ENCODE measurements at places on chromosomes 11 and 22. TPM values are rescaled to one million over a fixed set of nuclear protein-coding genes. Genes with fewer than 3 reads are reported as not detected.

Gene AHNAK
- polyA plus RNA-seq = 107 TPM

Gene TECTA
- polyA plus RNA-seq = not detected

Gene ACTN3
- not detected for polyA plus RNA-seq

Gene SVIP
- polyA plus RNA-seq = 38.2 TPM

Gene RNF121
- polyA plus RNA-seq = 13.6 TPM

Data from IgD-negative memory B cell (primary cell).